ENCODE measurements at places on chromosomes 12 and 14. TPM values are rescaled to one million over a fixed set of nuclear protein-coding genes. Genes with fewer than 3 reads are reported as not detected.
A peak's percentile ranks its signal among the peaks of the same experiment; 100 is the strongest.

DNA sequence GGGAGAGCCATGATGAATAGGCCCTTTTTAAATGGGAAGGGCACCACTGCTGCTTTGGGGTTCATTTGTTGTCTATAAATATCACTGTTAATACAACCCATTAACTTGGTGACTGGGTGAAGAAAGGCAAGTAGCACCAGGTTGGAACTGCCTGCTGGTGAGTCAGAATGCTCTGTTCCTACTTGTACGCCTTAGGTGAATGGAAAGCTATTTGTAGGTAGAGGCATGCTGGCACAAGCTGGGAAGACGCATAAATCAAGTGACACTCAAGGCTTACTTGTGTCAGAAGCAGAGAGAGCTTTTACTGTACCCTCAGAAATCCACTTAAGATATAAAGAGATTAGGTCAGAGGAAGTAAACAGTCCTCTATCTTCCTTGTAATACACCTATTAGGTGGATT is 142.5 kb downstream of the TMX1 start:
- no peak overlapping the region for H3K4me3 ChIP-seq
- no peaks in the 10 kb centered on the region for H3K36me3 ChIP-seq
- H3K4me1 ChIP-seq: peaks cover 5% of the 10 kb centered on the region
- no peaks in the 10 kb centered on the region for H3K27me3 ChIP-seq
- DNase-seq: no peak

Gene NTS
- total RNA-seq: not detected

Gene IKZF4
- total RNA-seq: 2.5 TPM

- H3K4me1 ChIP-seq: no peaks in the 10 kb centered on the region
- H3K27ac ChIP-seq: no peak overlapping the region
- no peak overlapping the region for H3K4me3 ChIP-seq
- DNase-seq: no peak
These were observed 46.0 kb downstream of the DLK1 start for GRCh38 chr14:100772607-100773165.

GRCh38 chr12:23169012-23169695 is 544.2 kb downstream of the ETNK1 start:
- H3K4me3 ChIP-seq: no peak overlapping the region
- H3K27ac ChIP-seq: no peak overlapping the region
- H3K27me3 ChIP-seq: no peaks in the 10 kb centered on the region
- H3K4me1 ChIP-seq: no peaks in the 10 kb centered on the region
- DNase-seq: no peak

- no peaks in the 10 kb centered on the region for H3K36me3 ChIP-seq
- DNase-seq: no peak
- no peak overlapping the region for H3K4me3 ChIP-seq
- no peaks in the 10 kb centered on the region for H3K4me1 ChIP-seq
- no peak overlapping the region for H3K27ac ChIP-seq
- no peaks in the 10 kb centered on the region for H3K27me3 ChIP-seq
These were observed 97.2 kb upstream of the SYT1 start for GRCh38 chr12:78767264-78767981.

DNA sequence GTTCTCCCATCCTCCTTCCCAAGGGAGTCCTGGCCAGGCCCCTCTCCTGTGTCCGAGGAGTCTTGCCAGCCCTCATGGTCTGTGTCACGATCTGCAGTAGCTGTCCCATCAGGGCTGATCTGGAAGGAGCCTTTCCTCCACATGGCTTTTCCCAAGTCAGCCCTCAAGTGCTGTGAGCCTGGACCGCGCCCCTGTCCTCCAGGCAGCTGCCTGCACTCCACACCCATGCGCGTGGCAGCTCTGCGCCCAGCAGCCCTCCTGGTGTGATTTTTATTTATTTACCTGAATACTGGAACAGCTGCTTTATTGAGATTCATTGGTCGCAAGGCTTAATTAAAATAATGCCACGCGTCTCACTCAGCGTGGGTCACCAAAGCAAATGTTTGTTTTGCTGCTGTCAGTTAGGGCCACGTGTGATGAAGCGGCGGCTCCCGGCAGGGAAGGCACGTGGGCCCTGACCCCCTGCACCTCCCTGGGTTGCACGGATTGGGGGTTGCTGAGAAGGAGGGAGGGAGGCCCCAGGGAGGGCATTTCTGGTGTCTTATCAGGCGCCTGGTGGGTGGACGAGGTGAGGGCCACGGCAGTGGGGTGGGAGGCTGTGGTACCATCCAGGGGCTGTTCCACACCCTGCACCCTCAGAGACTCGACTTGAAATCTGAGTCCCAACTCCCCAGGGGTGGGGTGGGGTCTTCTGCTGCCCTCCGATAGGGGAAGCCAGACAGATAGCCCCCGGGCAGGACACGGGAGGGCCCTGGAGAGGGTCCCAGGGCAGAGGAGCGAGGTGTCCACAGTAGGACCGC is 206.3 kb upstream of the C14orf180 start:
- no peak for DNase-seq
- no peaks in the 10 kb centered on the region for H3K36me3 ChIP-seq
- no peaks in the 10 kb centered on the region for H3K27me3 ChIP-seq
- no peak overlapping the region for H3K4me3 ChIP-seq
- H3K27ac ChIP-seq: no peak overlapping the region
- no peaks in the 10 kb centered on the region for H3K4me1 ChIP-seq

DNA sequence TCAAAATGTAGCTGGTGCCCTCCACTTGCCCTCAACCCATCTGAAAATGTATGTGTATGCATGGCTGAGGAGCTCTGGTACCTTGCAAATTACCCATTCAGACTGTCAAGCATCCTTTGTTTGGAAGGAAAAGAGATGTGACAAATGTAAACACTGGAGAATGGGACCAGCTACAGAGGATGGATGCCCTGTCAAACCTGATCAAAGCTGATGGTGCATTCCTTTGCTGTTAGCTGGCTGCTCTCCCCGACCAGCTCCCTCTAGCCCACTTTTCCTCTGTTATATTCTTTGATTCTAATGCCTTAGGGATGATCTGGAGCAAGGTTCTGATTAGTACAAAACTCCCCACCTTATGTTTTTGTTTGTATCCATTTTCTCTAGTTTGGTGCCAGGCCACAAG is 310.3 kb downstream of the C12orf75 start:
- H3K36me3 ChIP-seq: no peaks in the 10 kb centered on the region
- no peak for DNase-seq
- no peak overlapping the region for H3K27ac ChIP-seq
- no peaks in the 10 kb centered on the region for H3K4me1 ChIP-seq

DNA sequence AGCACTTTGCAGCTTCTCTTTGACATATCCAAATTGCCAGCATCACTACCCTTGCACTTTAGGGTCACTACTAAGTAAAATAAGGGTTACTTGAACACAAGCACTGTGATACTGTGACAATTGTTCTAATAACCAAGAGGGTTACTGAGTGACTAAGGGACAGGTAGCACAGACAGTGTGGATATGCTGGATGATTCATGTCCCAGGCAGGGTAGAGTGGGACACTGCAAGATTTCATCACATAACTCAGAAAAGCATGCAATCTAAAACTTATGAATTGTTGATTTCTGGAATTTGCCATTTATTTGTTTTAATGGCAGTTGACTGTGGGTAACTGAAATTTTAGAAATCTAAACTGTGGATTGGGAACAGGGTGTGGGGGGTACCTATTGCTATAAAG is 218.8 kb downstream of the KITLG start:
- no peak overlapping the region for H3K27ac ChIP-seq
- peaks cover 19% of the 10 kb centered on the region for H3K4me1 ChIP-seq
- H3K27me3 ChIP-seq: no peaks in the 10 kb centered on the region
- H3K4me3 ChIP-seq: no peak overlapping the region
- DNase-seq: no peak

GRCh38 chr12:64127811-64128210 is 94.3 kb downstream of the KICS2 start:
- no peaks in the 10 kb centered on the region for H3K4me1 ChIP-seq
- H3K4me3 ChIP-seq: no peak overlapping the region
- H3K36me3 ChIP-seq: peaks cover 37% of the 10 kb centered on the region
- no peak overlapping the region for H3K27ac ChIP-seq
- no peaks in the 10 kb centered on the region for H3K27me3 ChIP-seq

DNA sequence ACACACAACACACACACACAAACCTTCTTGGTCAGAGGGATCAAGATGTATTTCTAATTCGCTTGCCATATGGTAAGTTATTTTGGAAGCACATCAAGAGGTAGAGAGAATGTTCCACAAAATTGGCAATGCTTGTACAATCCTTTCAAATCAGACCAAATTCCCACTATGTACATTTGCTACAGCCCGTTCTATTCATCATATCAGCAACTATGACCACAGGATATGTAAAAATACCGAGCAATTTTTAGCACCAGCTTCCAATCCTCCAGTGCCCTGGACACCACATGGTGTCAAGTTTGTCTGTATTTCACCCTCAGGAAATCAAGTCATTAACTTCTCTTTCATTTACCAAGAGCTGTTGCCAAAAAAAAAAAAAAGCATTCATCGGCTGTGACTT is 21.2 kb downstream of the TBX5 start:
- no peak overlapping the region for H3K27ac ChIP-seq
- H3K27me3 ChIP-seq: no peaks in the 10 kb centered on the region
- DNase-seq: no peak
- H3K36me3 ChIP-seq: no peaks in the 10 kb centered on the region
- no peak overlapping the region for H3K4me3 ChIP-seq
- H3K4me1 ChIP-seq: no peaks in the 10 kb centered on the region

DNA sequence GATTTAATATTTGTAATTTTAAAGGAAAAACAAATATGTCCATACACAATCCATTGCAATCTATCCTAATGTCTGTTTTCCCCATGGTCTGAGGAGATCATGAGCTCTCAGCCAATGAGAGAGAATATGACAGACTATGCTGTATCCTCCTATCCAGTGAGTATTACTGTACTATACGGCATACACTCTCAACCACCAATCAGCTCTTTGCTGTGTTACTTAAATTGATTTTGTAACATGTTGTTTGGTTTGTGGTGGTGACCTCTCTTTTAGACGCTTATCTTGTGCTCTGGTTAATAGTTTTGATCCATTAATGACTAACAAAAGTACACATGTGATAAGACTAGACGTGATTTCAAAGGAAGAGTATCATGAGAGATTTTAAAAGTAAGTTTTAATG is 231.5 kb upstream of the FOXN3 start:
- H3K36me3 ChIP-seq: no peaks in the 10 kb centered on the region
- H3K4me3 ChIP-seq: no peak overlapping the region
- H3K27ac ChIP-seq: no peak overlapping the region
- no peaks in the 10 kb centered on the region for H3K27me3 ChIP-seq
- no peak for DNase-seq
- no peaks in the 10 kb centered on the region for H3K4me1 ChIP-seq

- peaks cover 31% of the 10 kb centered on the region for H3K27me3 ChIP-seq
- no peak within 1 kb of the TSS for H3K27ac ChIP-seq
- DNase-seq: peak; percentile 90
- no peaks in the 10 kb centered on the region for H3K36me3 ChIP-seq
- no peaks in the 10 kb centered on the region for H3K4me1 ChIP-seq
- peak within 1 kb of the TSS; percentile 62 for H3K4me3 ChIP-seq
These were observed at the start of gene BEGAIN for GRCh38 chr14:100587086-100587762. BEGAIN (minus strand) TSS chr14:100587417; CDS start chr14:100587290, 127 bp downstream.

GRCh38 chr12:46659824-46660223 is 166.0 kb downstream of the SLC38A4 start:
- H3K27ac ChIP-seq: peak overlapping the region; percentile 72
- no peak overlapping the region for H3K4me3 ChIP-seq
- H3K36me3 ChIP-seq: no peaks in the 10 kb centered on the region
- DNase-seq: no peak
- H3K27me3 ChIP-seq: no peaks in the 10 kb centered on the region

DNA sequence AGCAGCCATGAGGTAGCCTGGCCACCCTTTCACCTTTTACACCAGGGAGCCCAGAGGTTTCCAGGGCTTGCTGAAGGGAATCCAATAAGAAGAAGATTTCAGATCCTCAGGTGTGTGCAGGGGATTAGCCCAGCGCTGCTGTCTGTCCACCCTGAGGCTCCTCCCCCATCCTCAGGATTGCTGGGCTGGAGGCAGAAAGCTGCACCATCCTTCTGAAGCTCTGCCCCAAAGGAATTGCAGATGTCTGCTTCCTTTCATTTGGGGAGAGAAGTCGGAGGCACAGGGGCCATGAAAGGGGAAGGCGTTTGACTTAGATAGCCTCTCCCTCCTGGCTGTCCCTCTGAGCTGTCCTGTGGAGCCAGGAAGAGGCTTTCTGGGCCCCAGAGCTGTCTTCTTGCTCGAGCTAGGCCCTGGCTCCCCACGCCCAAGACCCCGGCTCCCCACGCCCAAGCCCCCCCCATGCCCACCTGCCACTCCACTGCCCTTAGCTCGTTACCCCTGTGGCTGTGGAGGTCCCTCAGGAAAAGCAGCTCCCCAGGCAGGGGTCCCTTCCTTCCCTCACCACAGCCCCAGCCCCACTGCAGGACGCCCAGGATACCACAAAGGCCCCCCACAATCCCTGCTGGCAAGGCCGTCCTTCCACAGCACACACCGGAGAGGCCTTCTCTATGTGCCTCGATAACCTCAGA is 359.0 kb downstream of the CACNA1C start:
- H3K27me3 ChIP-seq: no peaks in the 10 kb centered on the region
- H3K4me3 ChIP-seq: no peak overlapping the region
- peaks cover 18% of the 10 kb centered on the region for H3K4me1 ChIP-seq
- H3K36me3 ChIP-seq: no peaks in the 10 kb centered on the region
- peak; percentile 37 for DNase-seq

DNA sequence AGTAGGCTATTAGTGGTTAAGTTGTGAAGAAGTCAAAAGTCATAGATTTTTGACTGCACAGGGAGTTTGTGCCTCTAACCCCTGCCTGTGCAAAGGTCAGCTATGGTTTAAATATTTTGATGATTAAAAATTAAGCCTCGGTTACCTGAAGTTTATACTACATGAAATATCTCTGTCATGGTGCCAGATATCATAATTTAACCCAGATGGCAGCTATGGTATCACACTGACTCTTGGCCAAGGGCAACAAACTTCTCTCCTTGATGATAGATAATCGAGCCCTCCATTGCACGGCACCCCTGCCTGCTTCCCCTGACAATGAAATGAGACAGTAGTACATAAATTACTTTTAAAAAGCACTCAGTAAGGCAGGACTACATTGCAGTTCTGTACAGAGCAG is 80.8 kb downstream of the SLC35F4 start:
- H3K4me3 ChIP-seq: no peak overlapping the region
- H3K27ac ChIP-seq: no peak overlapping the region
- DNase-seq: no peak
- no peaks in the 10 kb centered on the region for H3K4me1 ChIP-seq
- H3K36me3 ChIP-seq: no peaks in the 10 kb centered on the region
- no peaks in the 10 kb centered on the region for H3K27me3 ChIP-seq

- H3K4me1 ChIP-seq: no peaks in the 10 kb centered on the region
- no peaks in the 10 kb centered on the region for H3K36me3 ChIP-seq
- no peak overlapping the region for H3K4me3 ChIP-seq
- no peaks in the 10 kb centered on the region for H3K27me3 ChIP-seq
These were observed 165.8 kb downstream of the CALM1 start for GRCh38 chr14:90562652-90563051.

- H3K4me3 ChIP-seq: no peak overlapping the region
- H3K36me3 ChIP-seq: no peaks in the 10 kb centered on the region
- no peaks in the 10 kb centered on the region for H3K4me1 ChIP-seq
- H3K27me3 ChIP-seq: no peaks in the 10 kb centered on the region
- DNase-seq: no peak
- H3K27ac ChIP-seq: no peak overlapping the region
These were observed 153.1 kb downstream of the BCL11B start for GRCh38 chr14:99118946-99119345.

DNA sequence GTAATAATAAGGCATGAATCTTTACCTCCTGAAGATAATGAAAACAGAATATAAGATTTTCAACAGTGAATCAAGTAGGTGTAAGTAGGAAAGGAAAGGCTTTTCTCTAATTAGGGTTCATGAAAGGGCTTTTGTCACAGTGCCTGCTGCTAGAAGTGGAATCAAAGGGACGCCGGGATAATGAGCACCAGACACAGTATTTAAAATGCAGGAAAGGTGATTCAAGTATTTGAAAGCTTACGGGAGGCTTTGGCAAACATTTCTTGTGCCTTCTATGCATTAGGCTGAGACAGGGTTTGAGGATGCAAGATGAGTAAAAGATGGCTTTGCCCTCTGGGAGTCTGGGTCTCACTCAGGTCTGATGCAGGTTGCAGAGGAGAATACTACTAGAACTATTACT is 70.5 kb upstream of the ANO4 start:
- H3K4me3 ChIP-seq: no peak overlapping the region
- peaks cover 12% of the 10 kb centered on the region for H3K27me3 ChIP-seq
- no peak overlapping the region for H3K27ac ChIP-seq

All from osteoblast (primary cell).